ENCODE measurements at places on chromosomes 6 and 20.

- no peak for DNase-seq
Observed at GRCh38 chr6:10791673-10792072, 44.1 kb downstream of the TMEM14B start.

- no peak for DNase-seq
Observed at GRCh38 chr6:13377054-13377758, 48.9 kb upstream of the TBC1D7 start.

- DNase-seq, result no peak
Observed at GRCh38 chr6:168121303-168121665, 42.3 kb upstream of the FRMD1 start.

- no peak for DNase-seq
Observed at GRCh38 chr6:156582509-156582992, 194.6 kb upstream of the ARID1B start.

GRCh38 chr20:44541992-44542391 lies 20.1 kb upstream of the SERINC3 start:
- DNase-seq, result no peak

DNA sequence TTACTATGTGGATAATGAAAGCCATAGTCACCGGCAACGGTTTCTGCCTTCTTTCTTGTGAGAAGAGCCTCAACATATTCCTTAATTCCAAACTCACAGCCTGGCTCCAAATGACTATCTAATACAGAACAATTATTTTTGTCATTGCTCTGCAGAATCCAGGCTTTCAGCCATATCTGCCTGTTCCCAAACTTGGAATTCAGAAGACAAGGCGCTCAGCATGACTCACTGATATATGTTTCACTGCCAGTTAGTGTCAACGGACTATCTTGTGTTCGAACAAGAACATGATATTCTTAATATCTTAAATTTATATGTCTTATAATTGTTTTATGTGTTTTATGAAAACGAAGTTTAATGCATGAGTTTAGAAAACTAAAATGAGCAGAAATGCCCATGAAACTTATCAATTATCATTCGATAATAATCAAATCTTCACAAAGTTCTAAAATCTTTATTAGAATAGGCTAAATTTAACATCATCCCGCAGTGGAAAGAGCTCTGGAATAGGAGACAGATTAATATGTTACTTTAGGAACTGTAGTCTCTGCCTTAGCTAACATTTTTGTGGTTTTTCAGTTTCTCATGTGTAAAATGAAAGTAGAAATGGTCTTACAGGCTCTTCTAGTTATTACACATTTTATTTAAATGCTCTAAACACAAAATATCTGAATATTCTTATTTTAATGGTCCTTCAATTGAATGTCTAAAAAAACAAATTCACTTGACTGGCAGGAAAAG lies 669.3 kb upstream of the GJE1 start:
- DNase-seq, result no peak

- DNase-seq, result no peak
Observed at GRCh38 chr6:44373787-44374186, 13.7 kb upstream of the CDC5L start.

- DNase-seq, result no peak
Observed at GRCh38 chr6:27318973-27319372, 6.9 kb upstream of the POM121L2 start.

DNA sequence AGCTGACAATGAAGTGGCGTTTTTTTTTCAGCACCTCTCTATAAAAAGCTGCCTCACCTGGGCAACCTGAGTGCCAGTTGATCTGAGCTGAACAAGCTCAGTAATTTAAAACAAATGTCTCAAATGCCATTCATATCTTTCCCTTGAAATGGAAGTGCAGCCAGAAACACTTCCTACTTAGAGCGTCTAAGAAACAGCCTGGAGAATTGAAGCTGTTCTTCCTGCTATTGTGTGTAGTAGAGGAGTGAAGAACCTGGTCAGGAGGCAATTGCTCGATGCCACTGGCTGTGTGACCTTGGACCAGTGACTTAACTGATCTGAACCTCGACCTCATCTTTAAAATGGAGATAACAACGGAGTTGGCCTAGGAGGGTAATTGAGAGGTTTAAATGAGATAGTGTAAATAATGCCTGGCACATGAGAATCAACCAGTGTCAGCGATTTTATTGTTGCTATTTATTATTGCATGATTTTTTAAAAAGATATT lies 95.4 kb upstream of the FOXQ1 start:
- no peak for DNase-seq

DNA sequence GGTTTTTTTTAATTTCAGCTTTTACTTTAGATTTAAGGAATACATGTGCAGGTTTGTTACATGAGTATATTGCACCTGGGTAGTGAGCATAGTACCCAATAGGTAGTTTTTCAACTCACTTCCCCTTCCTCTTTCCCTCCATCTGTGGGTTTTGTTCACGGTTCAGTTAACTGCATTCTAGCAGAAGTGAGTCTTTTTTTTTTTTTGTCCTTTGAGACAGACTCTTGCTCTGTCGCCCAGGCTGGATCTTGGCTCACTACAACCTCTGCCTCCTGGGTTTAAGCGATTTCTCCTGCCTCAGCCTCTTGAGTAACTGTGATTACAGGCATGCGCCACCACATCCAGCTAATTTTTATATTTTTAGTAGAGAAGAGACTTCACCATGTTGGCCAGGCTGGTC lies 8.7 kb downstream of the UBR2 start:
- no peak for DNase-seq

- no peak for DNase-seq
Observed at GRCh38 chr6:100336876-100337275, 127.8 kb downstream of the SIM1 start.

GRCh38 chr6:158042245-158042798 lies 60.7 kb downstream of the SYNJ2 start:
- no peak for DNase-seq

GRCh38 chr6:30981942-30982772 lies 1.4 kb upstream of the MUC21 start:
- no peak for DNase-seq

- DNase-seq, result no peak
Observed at GRCh38 chr20:24503352-24503931, 34.0 kb downstream of the SYNDIG1 start.

- DNase-seq, result no peak
Observed at GRCh38 chr20:57378646-57379262, 12.4 kb upstream of the RBM38 start.

DNA sequence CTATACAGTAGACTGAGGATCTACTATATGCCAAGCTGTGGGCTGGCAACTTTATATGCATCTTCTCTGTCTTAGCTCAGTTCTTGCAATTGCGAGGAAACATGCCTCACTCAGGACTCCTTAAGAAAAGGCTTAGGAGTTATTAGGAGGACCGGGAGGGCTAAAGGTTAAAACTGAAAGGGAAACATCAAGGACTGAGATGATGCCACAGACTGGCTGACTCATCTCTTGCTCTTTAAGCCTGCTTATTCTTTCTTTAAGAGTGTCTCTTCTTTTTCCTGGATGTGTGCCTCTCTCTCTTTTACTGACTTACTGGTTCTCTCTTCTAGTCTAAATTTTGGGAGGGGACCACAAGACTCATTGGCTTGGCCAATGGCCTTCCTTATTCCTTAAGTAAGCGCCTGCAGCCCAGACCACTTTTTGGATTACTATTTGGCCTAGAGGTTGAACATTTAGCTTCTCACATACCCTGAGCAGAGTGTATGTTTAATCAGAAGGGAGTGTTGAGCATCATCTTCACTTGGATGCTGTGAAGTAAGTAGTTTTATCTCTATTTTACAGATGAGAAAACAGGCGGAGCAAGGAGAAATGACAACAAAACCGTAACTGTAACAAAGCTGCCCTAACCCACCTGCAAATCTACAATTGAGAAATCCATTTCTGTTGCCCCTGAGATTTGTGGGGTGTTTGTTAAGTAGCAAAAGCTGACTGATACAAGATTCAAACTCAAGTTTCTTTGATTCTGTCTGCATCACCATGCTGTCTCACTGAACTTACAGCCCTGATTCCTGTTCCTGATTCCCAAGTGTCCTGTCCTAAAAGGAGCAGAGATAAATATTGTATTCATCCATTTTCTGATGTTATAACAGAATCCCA lies 7.2 kb upstream of the SDC4 start:
- peak; percentile 25 for DNase-seq

DNA sequence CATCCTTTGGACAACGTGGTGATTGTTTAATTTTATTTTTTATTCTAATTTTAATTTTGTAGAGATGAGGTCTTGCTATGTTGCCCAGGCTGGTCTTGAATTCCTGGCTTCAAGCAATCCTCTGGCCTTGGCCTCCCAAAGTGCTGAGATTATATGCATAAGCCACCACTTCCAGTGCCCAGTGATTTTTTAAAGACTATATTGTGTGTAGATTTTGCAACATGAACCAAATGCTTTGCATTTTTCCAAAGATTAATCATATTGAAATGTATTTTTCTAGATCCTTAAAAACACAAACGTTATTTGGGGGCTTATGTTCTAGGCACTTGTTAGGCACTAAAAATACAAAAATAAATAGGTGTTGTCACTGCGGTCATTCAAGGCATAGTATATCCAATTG lies 117.6 kb upstream of the CCN2 start:
- DNase-seq, result no peak

- no peak for DNase-seq
Observed at GRCh38 chr20:13526551-13526950, 112.2 kb downstream of the TASP1 start.

GRCh38 chr6:19454001-19454720 lies 383.0 kb upstream of the ID4 start:
- no peak for DNase-seq

GRCh38 chr20:59774921-59775686 lies 158.3 kb downstream of the SYCP2 start:
- DNase-seq, result no peak

- no peak for DNase-seq
Observed at GRCh38 chr6:10624836-10625235, 69.6 kb downstream of the C6orf52 start.

GRCh38 chr6:106474466-106474865 lies 113.9 kb downstream of the CRYBG1 start:
- no peak for DNase-seq

DNA sequence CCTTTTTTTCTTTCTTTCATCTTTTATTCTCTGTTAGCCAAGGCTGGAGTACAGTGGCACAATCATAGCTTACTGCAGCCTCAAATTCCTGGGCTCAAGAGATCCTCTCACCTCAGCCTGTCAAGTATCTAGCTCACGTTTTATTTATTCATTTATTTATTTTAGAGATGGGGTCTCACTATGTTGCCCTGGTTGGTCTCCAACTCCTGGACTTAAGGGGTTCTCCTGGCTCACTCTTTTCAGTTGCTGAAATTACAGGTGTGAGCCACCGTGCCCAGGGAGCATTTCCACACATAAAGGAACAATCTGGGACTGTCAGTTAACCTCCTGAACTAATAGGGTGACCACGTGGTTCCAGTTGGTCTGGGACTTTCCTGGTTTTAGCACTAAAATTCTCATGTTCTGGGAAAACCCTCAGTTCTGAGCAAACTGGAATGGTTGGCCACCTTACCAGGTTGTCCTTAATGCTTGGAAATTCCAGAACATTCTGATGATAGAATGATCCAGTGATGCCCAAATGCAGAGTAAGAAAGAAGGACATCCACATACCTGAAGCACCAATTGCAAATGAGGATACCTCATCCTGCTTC lies 105.5 kb upstream of the ZNF217 start:
- DNase-seq, result no peak

DNA sequence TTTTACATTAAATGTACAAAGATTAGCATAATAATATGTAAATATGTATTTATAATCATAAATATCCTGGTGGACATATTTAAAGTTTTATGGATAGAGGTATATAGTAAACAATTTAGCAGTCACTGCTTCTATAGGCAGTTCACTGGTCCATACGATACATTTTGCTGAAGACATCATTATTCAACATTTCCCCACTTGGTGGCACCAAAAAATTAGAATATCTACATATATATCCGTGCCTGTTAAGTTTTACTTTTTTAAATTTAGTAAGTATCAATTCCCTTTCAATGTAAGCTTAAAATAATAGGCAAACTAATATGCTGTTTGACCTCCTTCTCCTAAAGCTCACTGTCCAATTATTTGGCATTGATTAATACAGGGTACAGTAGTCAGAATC lies 64.2 kb downstream of the LMBRD1 start:
- no peak for DNase-seq

DNA sequence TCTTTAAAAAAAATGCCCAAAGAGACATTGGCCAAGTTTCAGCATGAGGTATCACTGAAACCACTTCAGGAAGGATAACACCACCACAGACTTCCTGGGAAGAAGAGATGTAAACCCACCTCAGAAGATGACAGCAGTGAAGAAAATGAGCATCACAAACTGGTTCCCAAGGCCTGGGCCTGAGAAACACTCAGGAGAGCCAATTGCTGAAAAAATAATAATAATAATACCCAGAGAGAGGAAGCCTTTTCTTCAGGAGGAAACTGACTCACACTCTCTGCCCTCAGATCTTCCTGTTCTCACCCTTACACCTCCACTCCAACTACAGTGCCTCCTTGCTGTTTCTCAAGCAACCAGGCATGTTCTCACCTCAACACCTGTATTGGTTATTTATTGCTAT lies 68.1 kb upstream of the MAFB start:
- DNase-seq, result peak; percentile 6

DNA sequence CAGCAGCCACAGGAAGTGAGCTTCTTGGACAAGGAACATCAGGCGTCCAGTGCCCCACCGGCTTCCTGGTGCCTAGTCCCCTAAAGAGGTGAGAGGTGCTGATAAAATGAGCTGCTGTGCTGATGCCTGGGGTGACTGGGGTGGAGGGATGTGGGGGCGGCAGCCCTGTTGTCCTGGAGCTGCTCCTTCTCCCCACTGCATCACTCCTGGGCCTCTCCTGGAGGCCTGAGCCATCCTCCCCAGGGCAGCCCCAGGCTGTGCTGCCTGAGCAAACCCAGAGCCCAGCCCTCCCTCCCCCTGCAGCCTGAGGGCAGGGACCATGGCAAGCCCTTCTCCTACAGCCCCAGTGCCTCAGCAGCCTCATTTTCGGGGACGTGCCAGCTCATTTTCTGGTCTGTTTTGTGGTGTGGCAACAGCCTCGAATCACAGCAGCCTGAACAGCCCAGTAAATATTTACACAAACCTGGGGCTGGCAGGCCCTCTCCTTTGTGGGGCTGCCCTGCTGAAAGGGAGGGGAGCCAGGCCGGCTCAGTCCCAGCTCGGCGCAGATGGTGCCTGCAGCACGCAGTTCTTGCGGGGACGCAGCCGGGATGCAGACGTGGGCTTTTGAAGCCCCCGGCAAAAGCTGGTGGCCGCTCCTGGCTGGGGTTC lies 259.9 kb downstream of the DLL1 start:
- no peak for DNase-seq

GRCh38 chr20:31638317-31638716 lies 605 bp downstream of the COX4I2 start:
- DNase-seq, result no peak

DNA sequence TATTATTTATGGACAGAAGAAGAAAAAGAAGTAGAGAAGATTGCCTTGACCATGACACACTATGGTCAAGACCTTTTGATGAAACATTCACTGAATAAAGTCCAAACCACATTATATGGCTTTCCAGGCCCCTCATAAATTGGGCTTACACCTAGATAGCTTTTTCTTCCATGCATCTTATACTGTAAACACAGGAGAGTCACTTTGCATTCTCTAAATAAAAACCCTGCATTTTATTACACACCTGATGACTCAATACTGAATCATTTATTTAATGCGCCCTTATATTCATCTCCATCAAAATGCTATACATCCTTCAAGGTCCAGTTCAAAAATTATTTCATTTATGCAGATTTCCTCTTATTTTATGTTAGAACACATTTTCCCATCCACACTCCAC lies 78.0 kb downstream of the COL21A1 start:
- DNase-seq, result no peak

- DNase-seq, result no peak
Observed at GRCh38 chr6:33384581-33385020, 7.0 kb upstream of the KIFC1 start.
